Stimulated activated CD8-positive, alpha-beta memory T cell treated with anti-CD3 and anti-CD28 coated beads, Interleukin-4, amount 100 ng/mL, for 4 hours (primary cell): ENCODE measurements at places on chromosomes 2 and 18.

GRCh38 chr18:68469049-68469625 is 245.8 kb downstream of the TMX3 start:
- DNase-seq, result no peak

GRCh38 chr2:155755481-155755880 is 577.0 kb downstream of the NR4A2 start:
- no peak for DNase-seq

DNA sequence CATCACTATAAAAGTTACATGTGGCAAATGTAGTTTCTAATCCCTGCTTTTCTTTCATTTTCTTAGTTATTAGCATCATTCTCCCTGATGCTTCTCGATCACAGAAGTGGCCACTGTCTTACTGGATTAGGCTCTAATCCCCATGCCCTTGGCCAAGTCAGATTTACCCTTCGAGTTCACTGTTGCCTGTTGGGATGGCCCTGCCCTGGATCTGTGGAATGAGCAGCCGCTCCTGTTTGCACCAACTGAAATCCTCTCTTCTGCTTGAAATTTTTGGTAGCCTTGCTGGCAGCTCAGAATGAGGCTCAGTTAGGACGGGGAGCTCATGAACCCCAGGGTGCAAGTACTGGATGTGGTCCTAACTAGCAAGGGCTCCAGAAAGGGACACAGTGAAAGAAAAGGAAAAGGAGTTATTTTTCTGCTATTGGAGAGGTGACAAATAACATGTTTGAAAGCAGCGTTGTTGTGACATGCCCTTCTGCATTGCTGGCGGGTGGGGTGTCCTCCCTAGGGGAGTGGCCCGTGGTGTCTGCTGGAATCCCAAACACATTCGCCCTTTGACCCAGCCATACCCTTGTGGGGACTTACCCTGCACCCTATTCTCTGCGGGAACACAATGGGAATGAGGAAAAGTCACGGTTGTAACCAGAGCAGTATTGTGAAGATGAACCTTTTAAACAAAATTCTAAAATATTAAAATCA is 34.5 kb downstream of the RBFA start:
- no peak for DNase-seq

DNA sequence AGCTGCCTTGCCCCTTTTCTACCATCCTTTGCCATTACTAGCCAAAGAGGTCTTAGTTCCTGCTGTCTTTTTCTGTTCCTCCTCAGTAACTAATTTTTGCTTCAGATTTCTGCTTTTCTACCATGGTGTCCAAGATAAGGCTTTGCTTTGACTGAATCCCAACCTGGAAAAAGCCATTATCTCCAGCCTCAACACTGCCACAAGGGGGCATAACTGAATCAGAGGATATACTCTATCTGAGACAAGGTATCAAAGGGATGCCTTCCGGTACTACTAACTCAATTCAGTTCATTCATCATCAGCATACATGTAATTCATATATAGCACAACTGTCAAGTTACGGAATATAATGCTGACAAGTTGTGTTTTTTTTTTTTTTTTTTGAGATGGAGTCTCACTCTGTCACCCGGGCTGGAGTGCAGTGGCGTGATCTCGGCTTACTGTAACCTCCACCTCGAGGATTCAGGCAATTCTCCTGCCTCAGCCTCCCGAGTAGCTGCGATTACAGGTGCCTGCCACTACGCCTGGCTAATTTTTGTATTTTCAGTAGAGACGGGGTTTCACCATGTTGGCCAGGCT is 11.4 kb downstream of the OSGEPL1 start:
- no peak for DNase-seq

- no peak for DNase-seq
Observed at GRCh38 chr18:32877371-32877770, 104.5 kb upstream of the KLHL14 start.

DNA sequence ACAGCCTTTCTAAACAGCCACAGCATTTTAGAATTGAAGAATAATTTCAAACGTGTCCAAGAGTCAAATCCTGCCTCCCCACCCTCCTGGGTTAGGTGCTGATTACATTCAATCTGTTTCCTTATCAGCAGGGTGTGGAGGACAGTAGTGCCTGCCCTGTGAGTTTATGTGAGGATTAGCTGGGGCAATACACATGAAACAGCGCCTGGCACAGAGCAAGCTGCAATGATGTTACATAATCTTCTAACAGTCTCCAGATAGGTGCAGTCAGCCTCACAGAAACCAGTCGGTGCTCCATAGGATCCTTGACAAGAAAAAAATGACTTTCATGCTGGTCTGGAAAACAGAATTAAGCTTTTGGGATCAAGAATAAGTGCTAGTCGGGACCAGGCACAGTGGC is 91.7 kb upstream of the ITGA6 start:
- DNase-seq, result no peak

DNA sequence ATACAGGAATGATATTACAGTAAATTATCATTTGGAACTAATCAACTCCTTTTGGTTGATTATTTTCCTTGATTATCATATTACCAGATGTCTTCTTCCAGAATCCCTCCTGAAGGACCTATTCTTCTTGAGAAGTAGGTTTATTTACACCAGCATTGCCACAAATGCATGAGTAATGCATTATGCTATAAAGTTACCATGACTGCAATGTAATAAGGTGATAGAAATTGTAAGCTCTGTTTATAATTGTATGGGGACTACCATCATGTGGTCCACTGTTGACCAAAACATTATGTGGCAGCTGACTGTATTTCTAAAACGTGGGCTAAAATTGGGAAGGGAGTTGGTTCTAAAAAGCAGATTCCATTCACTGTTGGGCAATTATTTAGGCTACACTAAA is 602.2 kb downstream of the NYAP2 start:
- no peak for DNase-seq
